ENCODE measurements at places on chromosomes 11 and 22. TPM values are rescaled to one million over a fixed set of nuclear protein-coding genes. Genes with fewer than 3 reads are reported as not detected.
A peak's percentile ranks its signal among the peaks of the same experiment; 100 is the strongest.

DNA sequence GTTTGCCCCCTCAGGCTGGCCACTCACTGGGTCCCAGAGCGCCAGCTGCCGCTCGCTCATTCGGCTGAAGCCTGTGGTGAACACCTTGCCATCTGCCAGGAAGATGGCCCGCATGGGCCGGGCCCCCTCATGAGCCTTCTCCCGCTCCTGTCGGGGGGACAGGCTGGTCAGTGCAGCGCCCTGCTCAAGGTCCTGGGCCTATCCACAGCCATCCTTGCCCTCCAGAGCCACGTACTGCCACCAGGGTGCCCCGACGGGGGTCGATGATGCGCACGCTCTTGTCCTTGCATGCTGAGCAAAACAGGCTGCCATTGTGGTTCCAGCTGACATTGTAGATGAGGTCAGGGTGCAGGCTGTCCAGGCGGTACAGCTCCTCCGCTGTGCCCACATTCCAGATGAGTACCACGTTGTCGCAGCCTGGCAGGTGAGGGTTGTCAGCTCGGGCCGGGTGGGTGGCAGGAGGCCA is 2.1 kb downstream of the CORO1B start:
- DNase-seq: no peak

GRCh38 chr22:48635816-48636215 is 1191.9 kb downstream of the BRD1 start:
- DNase-seq: peak; percentile 41

DNA sequence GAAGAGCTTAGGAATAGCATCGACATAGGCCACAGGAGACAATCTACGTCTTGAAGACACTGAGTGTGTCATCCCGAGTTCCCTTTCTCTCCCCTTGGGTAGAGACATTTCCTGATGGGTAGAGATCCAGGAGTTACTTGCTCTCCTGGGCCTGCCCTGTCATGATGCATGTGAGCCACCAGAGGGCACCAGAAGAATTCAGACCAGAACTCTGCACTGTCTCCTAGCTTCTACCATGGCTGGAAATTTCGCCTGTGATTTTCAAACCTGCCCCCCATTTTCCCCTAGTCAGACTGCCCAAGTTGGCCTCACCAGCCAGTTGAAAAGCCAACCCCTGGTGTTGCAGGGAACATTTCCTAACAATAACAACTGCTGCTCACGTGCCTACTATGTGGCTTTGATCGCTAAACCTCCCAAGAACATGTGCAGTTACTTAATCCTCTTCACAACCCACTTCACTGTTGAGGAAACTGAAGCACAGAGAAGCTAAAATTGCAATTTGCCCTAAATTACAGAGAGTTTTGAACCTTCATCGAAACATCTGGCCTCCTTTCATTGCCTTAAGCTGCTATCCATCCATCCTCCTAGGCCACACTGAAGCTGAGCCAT is 47.2 kb downstream of the C11orf58 start:
- peak; percentile 63 for DNase-seq

GRCh38 chr11:102989379-102990047 is 34.0 kb upstream of the MMP13 start:
- DNase-seq: no peak

DNA sequence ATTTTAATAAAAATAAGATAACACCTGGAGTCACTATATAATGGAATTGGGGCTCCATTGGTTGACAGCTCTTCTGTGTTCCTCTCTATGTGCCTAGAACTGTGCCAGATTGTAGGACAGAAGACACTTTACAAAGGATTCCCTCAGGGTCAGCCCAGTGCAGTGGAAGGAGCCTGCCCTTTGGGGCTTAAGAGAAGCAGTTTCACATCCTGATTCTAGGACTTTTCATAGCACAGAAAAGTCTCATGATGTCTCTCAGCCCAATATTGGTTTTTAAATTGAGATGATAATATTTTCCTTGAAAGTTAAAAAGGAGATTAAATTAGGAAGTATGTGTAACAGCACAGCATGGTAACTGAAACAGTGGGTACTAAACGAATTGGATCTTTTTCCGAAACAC is 7.1 kb downstream of the PLAAT4 start:
- no peak for DNase-seq

GRCh38 chr11:17412488-17413180 is 24.2 kb upstream of the KCNJ11 start:
- no peak for DNase-seq

DNA sequence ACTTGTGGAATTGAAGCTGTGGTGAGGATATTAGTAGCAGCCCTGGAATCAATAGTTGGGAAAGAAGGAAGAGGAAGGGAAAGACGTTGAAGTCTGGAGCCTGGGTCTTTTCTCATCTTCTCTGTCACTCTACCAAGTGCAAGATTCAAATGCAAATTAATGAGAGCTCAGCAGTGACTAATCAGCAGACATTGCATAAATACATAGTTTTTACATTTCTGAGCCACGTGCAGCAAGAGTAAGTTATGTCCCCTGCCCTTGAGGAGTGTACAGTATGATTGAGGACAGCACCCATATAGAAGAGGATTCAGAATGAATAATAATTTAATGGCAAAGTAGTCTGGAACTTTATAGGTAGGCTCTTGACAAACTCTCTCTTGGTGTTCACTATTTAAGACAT is 23.8 kb downstream of the CTR9 start:
- no peak for DNase-seq

- DNase-seq: no peak
These were observed 31.7 kb downstream of the TPCN2 start for GRCh38 chr11:69080257-69080995.

- DNase-seq: no peak
These were observed 178.7 kb upstream of the CADM1 start for GRCh38 chr11:115682888-115683287.

DNA sequence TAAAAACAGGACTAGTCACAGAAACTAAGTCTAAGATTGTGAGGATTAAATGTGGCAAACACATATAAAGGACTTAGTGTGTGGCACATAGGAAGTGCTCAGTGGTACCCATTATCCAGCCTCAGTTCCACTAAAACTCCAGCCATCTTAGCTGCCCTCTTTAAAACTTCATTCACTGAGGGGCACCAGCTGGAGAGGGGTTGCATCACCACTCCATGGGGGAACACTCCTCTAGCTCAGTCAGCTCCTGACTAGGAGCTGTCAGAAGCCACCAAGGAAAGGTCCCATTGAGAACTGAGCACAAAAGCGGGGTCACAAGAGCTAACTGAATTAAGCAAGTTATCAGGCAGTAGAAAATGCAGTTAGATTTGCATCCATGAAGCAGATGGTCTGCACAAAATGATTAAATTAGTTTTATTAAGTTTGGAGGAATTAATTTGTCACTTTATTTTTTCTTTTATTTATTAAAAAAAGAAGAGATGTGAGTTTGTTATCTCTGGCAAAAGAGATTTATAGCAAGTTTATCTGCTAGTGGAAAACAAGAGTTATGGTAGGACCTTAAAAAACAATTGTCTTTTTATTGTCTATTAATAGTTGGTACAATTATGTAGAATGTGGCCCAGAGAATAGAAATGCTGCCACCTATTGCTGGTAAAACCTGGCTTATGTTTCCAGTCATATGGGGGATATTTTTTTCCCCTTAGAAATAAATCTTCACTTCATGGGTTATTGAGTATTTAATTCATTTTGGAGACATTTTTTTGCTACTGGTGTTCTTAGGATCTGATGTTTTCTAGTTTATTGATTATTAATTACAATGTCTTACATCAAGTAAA is 95.7 kb downstream of the NAV2 start:
- no peak for DNase-seq

GRCh38 chr22:36991206-36991605 is 28.0 kb downstream of the TST start:
- no peak for DNase-seq

- no peak for DNase-seq
These were observed 19.6 kb downstream of the PRR14L start for GRCh38 chr22:31730344-31730711.

- no peak for DNase-seq
These were observed 293.1 kb downstream of the TENM4 start for GRCh38 chr11:79147731-79148130.

GRCh38 chr22:43015677-43016042 is 711 bp upstream of the PACSIN2 start:
- DNase-seq: no peak

GRCh38 chr11:115304774-115305472 is 199.3 kb downstream of the CADM1 start:
- no peak for DNase-seq

DNA sequence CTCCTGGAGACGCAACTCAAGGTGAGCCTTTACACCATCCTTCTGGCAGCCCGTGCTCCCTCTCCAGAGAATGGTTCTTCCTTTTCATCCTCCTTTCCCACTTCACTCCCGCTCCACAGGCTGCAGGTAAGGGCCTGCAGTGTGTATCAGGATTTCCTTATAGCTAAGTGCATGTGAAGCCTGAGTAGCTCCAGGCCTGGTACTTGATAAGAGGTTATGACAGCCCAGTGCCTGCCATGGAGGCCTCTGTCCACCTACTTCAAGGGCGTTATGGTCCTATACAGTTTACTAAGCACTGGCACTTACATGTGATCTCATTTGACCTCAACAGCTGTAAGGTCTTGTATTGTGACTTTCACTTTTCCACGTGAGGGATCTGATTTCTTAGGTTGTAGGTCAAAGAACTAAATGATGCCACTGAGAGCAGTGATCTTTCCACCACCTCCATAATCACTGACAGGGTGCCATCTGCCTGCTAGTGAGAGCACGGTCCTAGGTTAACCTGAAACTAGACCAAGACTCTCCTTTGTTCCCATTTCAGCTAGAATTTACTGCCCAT is 18.1 kb downstream of the SSH3 start:
- no peak for DNase-seq

- no peak for DNase-seq
These were observed 29.6 kb downstream of the PAK1 start for GRCh38 chr11:77444261-77444660.

- DNase-seq: no peak
These were observed 495 bp upstream of the PKNOX2 start for GRCh38 chr11:125164091-125164421.

DNA sequence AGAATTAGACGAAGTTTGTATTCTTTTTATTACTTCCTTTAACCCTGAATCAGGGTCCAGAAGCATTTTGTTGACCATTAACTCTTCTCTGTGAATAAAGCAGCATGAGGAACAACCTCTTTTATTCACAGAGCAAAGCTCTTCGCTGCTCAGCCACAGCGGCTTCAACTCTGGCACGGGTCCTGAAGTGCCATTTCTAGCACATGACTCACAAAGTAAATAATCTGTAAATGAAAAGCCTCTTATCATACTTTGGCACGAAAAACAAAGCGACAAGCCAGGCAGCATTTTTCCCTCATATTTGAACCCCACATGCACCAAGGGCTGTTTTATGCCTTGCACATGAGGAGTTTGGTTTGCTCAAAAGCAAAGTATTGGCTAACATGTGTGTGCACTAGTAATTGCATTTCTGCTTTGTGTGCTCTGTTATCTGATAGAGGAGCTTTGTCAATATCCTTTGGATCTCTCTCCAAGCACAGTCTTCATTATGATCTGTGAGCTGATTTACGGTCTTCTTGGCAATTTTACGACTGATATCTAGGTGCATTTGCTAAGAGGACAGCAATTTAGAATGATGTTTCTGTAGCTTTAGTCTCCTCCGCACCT is 33.0 kb upstream of the APOBEC3A start:
- peak; percentile 86 for DNase-seq

GRCh38 chr11:86172894-86173293 is 71.7 kb upstream of the EED start:
- no peak for DNase-seq

DNA sequence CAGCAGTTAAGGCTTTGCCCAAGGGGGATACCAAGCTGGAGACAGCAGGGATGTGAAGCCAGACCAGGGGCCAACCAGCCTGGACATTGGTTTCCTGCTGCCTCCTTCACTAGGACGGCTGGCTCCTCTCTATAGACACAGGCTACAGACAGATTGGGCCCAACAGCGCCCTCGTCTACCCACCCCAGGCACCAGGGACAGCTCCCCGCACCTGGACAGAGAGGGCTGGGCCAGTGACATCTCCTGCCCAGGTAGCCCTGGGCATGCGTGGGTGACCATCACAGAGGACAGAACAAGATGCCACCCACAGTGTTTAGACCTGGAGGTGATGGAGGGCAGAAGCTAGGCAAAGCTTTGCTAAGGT is 1.2 kb downstream of the DKK3 start:
- no peak for DNase-seq

DNA sequence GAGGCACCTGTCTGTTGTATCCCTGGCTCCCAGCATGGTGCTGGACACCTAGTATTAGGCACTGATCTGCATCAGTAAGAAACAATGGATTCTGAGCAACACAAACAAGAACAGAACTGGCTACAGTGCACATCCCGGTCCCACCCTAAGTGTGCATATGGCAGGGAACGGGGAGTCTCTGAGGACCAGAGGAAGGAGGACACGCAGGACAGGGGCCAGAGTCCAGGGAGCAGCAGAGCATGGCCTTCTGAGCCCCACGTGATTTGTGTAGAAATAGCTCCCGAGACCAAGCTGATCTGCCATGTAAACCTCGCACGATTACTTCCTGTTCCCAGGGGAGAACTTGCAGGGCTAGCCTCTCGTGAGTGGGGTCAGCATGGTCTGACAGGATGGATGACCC is 12.7 kb upstream of the SNX32 start:
- peak; percentile 64 for DNase-seq

Gene CTSF
- 5.6 TPM for total RNA-seq

Gene OR5P2
- total RNA-seq: not detected

Gene DERL3
- 7.7 TPM for total RNA-seq

Gene GLB1L2
- total RNA-seq: 22.6 TPM

Gene OR8G5
- total RNA-seq: not detected

Gene SLC29A2
- 31.1 TPM for total RNA-seq

Gene CD248
- 13.7 TPM for total RNA-seq

Gene P2RX3
- total RNA-seq: not detected

Gene NAV2
- 21.7 TPM for total RNA-seq

Gene YPEL4
- total RNA-seq: 0.58 TPM

Gene ADAMTS8
- total RNA-seq: 3.4 TPM

Gene GLYATL2
- not detected for total RNA-seq

All from left colon (tissue), 2 donors.